ENCODE measurements at places on chromosomes 16 and 17. TPM values are rescaled to one million over a fixed set of nuclear protein-coding genes. Genes with fewer than 3 reads are reported as not detected.

Gene GNGT2
- 1.3 TPM for polyA plus RNA-seq

Gene ESRP2
- 23.0 TPM for polyA plus RNA-seq

Gene LGALS9B
- polyA plus RNA-seq = 0.10 TPM

Gene CD300LG
- polyA plus RNA-seq = 1.3 TPM

Gene CDH8
- polyA plus RNA-seq = 5.7 TPM

Gene MAP2K6
- polyA plus RNA-seq = 22.4 TPM

Gene BCL6B
- 28.0 TPM for polyA plus RNA-seq

GRCh38 chr17:18055597-18055996, 16.4 kb downstream of the GID4 start:
- no peak for DNase-seq

DNA sequence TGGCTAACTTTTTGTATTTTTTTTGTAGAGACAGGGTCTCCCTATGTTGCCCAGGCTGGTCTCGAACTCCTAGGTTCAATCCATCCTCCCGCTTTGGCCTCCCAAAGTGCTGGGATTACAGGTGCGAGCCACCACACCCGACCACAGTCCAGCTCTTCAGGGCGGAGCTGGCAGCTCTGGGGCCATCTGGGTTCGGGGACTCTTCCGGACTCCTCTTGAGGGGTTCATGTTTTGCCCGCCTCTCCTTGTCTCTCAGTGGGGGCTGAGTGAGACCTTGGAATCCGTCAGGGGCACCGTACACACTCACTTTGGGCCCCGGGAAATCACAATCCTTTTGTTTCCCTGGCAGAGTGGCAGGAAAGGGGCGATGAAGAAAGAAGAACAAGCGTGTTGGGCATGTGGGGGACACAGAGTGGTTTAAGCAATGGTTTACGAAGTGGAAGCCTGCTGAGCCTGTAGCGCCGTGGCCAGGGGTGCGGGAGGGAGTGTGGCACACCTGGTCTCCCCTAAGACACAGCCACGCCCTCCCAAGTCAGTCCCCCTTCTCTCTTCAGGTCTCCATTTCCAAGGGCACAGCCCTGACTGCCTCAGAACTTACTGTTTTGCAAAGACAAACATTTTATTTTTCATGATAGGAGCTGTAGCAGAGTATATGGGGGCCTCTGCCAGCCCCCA, 26.1 kb downstream of the TNS4 start:
- DNase-seq = no peak

GRCh38 chr16:13543850-13544249, 376.1 kb upstream of the ERCC4 start:
- DNase-seq = no peak

DNA sequence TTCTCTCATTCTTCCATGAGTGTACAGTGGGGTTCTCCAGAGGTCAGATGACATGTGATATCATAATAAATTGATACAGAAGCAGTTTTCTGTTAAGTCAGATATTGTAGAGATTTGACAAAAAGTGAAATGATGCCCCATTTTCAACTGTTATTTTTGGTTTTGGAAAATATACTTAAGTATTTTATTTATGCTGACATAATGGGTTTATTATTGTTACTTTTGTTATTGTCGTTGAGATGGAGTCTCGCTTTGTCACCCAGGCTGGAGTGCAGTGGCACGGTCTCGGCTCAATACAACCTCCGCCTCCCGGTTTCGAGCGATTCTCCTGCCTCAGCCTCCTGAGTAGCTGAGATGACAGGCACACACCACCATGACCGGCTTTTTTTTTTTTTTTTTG, 94.4 kb downstream of the DNAH9 start:
- DNase-seq = no peak

DNA sequence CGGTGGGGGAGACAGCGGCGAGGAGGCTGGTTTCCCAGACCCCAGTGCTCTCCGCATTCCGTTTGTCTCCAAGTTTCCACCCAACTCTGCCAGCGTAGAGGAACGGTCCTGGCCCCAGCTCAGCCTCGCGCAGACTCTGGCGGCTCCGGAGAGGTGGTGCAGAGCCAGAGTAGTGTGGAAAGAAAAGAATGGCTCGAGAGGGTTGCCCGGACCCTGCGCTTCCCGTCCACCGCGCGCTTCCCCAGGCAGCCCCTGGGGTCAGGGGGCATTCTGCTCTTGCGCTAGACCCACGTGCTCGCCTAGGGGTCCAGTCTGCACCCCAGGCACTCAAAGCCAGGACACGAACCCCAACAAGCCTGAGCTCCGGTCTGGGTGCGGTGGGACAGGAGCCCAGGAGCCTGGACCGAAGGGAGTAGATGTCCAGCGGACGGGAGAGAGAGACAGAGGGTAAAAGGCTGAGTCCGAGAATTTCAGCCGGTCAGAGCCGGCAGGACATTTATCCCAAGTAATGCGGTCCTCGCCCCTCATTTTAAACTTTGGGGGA, 3.8 kb downstream of the PMP22 start:
- DNase-seq = no peak

DNA sequence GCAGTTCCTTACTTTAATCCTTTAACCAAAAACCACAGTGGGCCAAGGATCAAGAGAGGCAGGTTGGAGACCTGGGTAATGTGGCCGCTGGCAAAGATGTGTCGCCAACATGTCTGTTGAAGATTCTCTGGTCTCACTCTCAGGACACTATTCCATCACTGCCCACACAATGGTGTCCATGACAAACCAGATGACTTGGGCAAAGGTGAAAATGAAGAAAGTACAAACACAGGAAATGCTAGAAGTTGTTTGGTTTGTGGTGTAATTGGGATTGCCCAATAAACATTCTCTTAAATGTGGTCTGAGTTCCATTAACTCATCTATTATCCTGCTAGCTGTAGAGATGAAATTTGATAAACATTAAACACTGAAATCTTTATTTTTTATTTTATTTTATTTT, 43.3 kb downstream of the SALL1 start:
- no peak for DNase-seq

- no peak for DNase-seq
Measured at GRCh38 chr16:78955206-78955605, 645.3 kb downstream of the MAF start.

All from renal cortex interstitium (tissue), 15 donors.